ENCODE measurements at places on chromosomes 1 and 21.

DNA sequence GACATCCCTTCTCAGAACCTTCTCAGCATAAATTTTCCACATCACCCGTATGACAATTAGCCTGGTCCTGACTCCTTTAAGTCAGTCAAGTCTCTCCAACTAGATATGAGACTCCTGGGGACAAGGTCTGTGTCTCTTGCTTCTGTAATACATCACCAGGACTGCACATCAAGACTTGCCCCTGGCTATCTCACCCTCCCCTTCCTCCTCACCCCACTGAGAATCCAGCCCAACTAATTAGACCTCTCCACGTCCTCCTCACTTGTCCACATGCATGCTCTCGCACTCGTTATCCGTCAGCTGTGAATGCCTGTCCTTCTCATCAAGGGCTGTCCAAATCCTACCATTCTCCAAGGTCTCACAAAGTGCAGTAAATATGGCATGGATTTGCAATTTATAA is 542.8 kb downstream of the PTPRU start:
- DNase-seq, result no peak

DNA sequence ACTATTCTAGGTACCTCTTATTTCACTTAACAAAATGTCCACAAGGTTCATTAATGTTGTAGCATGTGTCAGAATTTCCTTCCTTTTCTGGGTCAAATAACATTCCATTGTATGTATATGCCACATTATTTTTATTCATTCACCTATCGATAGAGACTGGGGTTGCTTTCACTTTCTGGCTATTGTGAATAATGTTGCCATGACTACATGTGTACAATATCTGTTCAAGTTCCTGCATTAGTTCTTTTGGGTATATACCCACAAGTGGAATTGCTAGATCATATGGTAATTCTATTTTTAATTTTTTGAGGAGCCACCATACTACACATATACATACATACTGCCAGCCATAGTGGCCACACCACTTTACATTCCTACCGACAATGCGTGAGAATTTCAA is 158.4 kb downstream of the ZZZ3 start:
- DNase-seq, result no peak

GRCh38 chr1:84892705-84893618 is at the start of gene LPAR3:
LPAR3 (minus strand) TSS chr1:84893206; CDS start chr1:84866120, 27,086 bp downstream.
- peak; percentile 56 for DNase-seq

DNA sequence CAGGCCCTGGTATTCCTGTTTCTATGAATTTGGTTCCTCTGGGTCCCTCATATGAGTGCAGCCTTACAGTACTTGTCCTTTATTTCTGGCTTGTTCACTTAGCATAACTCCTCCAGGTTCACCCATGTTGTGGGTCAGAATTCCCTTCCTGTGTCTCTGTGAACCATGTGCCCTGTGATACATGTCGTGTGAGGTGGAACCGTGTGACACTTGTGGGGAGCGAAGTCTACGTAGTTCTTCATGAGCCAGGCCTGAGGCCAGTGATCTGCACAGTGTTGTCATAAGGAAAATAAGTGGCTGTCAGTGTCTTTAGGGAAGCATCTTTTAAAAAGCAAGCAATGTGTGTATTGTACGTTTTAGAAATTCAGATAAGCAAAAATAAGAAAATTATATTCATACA is 122.8 kb downstream of the GALNT2 start:
- DNase-seq, result no peak
